ENCODE measurements at places on chromosomes 1 and 21. TPM values are rescaled to one million over a fixed set of nuclear protein-coding genes. Genes with fewer than 3 reads are reported as not detected.

DNA sequence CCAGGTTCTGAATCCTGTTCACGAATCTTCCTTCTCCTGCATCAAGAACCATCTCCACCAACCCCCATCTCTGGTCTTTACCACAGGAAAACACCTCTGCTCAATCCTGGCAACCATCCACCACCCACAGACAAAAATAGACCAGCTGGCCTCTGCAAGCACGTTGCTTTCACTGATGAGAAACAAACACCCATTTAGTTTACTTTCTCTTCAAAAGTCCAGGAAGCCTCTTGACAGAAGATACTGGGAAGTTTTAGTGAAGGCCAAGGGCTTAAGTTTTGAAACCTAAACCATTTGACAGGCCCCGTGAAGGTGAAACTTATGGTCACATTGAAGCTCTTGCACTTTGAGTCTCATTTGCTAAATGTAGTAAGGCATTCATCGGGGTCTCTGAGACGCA is 122.6 kb upstream of the PPP2R5A start:
- DNase-seq, result peak; percentile 17

DNA sequence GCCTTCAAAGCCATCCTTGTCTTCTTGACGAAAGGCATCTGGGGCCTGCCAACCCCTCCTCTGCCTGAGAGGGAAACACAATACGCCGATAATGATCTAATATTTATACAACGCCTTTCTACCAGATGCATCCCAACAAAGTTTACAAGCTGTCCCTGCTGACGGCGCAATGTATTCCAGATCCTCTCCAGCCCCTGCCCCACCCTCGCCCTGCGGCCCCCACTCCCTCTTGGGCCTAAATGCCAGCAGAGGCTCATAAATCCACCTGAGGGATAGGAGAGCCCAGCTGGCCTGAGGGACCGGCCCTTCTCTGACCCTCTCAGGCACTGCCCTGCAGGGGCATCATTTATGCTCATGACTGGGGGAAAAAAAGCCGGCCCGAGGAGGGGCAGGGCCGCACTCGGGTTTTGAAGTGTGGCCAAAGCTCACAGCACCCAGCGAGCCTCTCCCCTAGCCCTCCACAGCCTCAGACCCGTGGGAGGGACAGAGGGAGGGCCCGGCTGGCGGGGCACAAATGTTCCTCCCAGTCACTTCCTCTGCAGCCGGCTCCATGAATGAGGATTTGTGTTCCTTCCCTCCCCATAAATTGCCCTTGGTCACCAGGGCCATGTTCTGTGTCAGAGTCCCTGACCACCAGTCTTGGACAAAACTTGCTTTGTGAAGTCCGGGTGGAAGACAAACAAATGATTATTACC is 140.3 kb downstream of the FOXD2 start:
- DNase-seq, result no peak

DNA sequence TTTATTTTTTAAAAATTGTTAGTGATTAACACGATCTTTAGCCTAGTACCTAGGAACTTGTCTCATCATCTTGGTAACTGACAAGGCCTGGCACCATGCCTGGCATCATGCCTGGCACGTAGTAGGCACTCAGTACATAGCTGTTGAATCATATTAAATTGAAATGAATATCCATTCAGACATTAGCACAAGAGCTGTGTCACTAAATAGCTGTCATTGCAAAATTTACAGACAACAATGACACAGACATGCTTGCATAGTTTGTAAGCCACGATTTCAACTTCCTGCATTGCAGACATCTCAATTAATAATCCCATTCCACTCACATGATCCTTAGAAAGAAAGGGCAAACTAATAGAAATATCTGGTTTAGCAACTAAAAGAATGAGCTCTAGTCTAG is 15.4 kb upstream of the PHACTR4 start:
- no peak for DNase-seq

GRCh38 chr21:38734646-38735365 is 70.9 kb upstream of the ETS2 start:
- DNase-seq, result no peak

DNA sequence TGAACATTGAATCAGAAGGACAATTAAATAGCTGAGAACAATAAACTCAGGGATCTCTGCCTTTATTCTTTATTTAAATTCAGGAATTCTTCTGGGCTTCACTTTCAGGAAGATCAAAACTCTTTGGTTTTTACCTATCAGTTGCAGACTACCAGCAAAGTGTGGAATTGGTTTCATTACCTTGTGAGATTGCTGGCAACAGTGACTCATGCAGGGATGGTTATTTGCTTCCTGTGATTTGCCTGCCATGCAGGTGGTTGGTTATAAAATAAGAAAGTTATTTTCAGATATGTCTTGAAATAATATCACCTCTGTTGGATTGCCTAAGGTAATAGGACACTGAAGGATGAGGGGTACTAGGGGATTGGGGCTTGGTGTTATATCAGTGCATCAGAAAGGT is 204.6 kb downstream of the PTBP2 start:
- DNase-seq, result no peak

GRCh38 chr1:19654386-19654785 is 10.3 kb downstream of the NBL1 start:
- DNase-seq, result no peak

GRCh38 chr1:87918398-87918797 is 589.7 kb downstream of the LMO4 start:
- no peak for DNase-seq

GRCh38 chr1:16946646-16947045 is 24.9 kb downstream of the CROCC start:
- DNase-seq, result no peak

GRCh38 chr21:38822778-38823238 is 17.1 kb downstream of the ETS2 start:
- no peak for DNase-seq

- DNase-seq, result no peak
These were observed 26.1 kb downstream of the TOR3A start for GRCh38 chr1:179107706-179108629.

- DNase-seq, result no peak
These were observed 6.0 kb downstream of the TNFRSF14 start for GRCh38 chr1:2561898-2562895.

GRCh38 chr1:65265651-65266351 is 43.5 kb upstream of the DNAJC6 start:
- peak; percentile 17 for DNase-seq

GRCh38 chr1:93702111-93702827 is 20.6 kb upstream of the BCAR3 start:
- no peak for DNase-seq

DNA sequence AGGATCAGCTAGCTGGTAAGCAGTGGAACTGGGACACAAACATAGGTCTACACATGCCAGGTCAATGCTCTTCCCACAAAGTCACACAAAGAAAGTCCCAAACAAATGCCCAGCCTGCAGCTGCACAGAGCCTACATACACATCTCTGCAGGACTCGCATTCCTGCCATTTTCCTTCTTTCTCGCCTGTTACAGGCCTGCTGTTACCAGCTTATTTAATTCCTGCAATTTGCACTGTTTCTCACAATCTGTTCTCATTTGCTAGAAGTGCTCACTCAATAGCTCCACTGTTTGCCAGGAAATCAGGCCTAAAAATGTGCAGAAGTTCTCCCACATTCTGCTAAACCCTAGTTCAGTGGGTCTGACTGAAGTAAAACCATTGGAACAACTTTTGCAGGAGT is 362.6 kb upstream of the C1orf87 start:
- no peak for DNase-seq

DNA sequence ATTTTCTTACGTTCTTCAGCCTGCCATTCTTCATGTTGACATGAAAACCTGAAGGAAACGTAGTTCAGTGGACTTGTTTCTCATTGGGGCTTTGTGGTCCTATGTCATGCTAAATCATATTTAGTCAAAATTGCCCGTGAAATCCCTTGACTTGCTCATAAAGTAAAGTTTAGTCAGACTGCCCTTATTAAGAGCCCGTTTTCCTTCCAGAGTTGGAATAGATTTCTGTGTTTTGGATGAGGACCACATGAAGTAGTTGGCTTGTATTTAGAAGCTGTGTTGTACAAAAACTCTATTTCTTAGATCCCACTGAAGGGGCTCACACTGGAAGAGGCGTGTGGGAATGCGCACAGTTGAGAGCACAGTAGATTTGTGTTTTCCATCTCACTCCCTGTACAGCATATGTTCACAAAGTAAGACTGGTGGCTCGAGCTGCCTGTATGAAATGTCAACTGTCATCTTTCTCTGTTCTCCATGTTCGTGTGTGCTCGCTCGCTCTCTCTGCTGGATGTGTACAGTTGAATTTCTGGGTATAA is 42.4 kb downstream of the CAMTA1 start:
- DNase-seq, result no peak

The PPIAL4G gene
- 0.05 TPM for total RNA-seq

The ATAD3C gene
- 0.62 TPM for total RNA-seq

The OR13G1 gene
- total RNA-seq, result not detected

The VCAM1 gene
- 0.05 TPM for total RNA-seq

The HHAT gene
- 0.43 TPM for total RNA-seq

The LCE4A gene
- total RNA-seq, result not detected

The TRPM2 gene
- 6.7 TPM for total RNA-seq

The LAMC1 gene
- 0.39 TPM for total RNA-seq

The PTGFRN gene
- total RNA-seq, result 19.1 TPM

The TMEM52 gene
- total RNA-seq, result 1.2 TPM

The RGS13 gene
- total RNA-seq, result not detected

The ATP1B1 gene
- total RNA-seq, result 12.6 TPM

The RAB42 gene
- 0.34 TPM for total RNA-seq

The IFI44L gene
- total RNA-seq, result 7.5 TPM

The MANEAL gene
- 1.1 TPM for total RNA-seq

The CHI3L2 gene
- total RNA-seq, result 1.3 TPM
